ENCODE measurements at places on chromosomes 6 and 20.

DNA sequence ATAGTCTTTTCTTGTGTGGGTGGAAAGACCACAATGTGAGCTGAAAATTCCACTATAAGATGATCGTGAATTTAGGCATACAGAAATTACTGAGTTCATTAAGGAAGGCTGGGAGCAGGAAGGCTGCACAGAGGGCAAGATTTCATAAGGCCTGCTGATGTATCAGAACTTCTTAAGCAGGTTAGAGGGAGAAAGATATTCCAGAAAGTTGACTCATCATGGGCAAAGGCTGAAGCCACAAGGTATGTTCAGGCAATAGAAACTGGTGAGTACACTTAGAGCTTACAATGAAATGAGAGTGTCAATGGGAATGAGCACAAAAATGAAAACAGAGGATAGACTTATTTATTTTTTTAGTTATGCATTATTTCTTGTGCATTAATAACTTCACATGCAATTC is 618.6 kb downstream of the CBLN4 start:
- DNase-seq, result no peak

DNA sequence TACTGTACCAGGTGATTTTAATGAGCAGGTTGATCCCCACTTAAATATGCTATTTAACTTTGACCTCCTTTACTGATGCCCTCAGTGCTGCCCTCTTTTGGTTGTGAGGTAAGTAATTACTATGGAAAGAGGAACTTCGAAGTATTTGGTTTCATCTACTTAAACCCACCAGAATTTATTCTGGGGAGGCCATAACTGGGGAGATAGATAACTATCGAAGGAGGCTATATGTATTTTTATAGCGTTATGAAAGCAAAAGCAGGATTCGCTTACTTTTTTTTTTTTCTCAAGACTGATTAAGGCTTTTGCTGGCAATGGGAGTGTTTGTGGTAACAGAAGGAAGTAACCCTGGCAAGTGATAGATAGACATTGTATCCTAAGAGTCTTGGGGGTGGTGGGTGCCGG is 168.9 kb upstream of the CENPW start:
- peak; percentile 48 for DNase-seq

DNA sequence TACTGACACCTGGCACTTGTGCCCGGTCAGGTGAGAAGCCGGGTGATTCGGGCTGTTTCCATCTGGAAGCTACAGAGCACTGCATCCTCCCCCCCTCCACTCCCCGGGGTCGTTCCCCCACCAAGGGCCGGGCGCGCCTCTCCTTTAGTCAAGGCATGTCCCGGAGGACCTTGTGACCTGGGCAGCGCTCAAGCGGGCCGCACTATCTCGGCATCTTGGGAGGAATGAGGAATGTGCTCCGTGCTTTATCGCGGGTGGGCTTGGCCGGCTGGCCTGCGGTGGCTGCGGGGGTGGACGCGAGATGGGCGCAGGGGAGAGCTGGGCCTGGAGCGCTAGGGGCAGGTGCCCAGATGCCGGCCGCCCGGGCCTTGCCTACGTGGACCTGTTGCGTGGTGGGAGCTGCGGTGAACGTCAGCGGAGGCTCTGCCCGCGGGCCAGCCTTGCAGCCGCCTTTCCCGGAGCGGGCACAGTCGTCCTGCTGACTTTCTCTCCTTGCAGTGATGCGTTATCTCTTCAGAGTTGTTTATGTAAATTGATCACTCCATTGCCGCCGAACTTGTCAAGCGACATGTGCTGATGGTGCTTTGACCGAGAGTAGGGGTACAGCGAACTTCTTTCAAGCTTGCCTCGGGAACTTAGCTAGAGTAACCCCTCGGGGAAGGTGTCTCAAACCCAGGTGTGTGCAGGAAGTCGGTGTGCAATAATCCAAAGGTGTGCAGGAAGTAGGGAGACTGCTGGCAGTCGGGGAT is 1.1 kb downstream of the LRRC1 start:
- peak; percentile 47 for DNase-seq

DNA sequence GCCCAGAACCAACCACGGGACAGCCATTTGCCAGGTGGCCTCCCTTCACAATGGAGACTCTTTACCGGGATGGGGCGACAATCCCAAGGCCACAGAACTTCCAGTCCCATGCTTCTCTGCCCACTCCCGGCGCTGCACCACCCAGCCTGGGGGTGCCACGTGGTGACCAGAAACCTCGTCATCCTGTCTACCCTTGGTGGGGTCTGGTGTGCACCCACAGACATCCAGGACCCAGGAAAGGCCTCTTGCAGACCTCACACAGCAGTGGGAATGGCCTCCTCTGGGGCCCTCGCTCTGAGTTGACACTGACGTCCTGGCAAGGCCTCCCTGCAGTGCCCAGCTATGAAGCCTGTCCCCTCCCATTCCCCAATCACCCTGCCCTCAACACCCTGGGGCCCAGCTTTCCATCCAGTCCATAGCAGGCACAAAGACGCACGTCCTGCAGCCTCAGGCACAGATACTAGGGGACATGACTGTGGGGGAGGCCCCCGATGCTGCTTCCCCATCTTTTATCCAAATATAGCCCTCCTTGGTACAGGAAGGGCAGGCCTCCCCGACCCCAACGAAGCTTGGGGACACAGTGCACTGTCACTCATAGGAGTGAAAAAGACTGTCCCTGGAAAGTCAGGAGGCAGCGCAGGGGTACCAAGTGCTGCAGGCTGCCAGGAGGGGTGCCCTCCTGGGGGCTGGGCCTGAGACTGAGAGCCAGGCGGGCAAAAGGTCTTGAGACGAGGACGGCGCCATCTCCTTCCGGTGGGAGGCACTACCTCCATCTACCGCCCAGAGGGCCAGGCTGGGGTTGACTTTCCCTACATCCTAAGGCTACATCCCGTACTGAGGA is 7.2 kb downstream of the CST7 start:
- no peak for DNase-seq

DNA sequence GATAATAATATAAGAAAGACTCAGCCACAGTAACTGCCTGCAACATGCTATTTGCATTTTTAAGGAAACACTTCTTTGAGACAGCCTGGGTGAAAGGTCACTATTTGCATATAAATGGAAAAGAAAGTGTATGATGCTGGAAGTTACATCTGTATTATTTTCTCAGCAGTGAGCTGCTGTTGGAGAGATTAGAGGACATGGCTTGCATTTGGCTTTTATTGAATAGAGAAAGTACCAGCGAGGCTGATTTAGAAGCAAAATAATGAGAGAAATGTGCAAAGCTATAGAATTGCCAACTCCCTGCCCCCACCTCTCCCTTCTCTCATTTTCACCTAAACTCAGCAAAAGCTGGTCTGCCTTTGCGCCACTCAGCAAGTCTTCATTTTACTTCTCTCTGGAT is 12.7 kb downstream of the MYT1 start:
- peak; percentile 70 for DNase-seq

DNA sequence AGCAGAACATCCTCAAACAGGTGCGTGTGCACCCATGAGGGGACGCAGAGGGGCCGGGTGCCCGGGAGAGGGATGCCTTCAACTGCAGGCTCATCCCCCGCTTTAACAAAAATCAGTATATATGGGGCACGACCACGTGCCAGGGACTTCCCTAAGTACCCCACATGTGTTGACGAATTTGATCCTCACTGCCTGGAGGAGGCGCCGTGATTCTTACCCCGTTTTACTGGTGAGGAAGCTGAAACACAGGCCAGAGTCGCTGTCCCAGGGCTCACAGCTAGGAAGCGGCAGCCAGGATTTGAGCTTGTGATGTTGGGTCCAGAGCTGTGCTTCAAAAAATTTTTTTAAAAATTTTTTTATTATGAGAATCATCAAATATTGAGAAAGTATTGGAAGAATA is 44.8 kb downstream of the ITPR3 start:
- no peak for DNase-seq

DNA sequence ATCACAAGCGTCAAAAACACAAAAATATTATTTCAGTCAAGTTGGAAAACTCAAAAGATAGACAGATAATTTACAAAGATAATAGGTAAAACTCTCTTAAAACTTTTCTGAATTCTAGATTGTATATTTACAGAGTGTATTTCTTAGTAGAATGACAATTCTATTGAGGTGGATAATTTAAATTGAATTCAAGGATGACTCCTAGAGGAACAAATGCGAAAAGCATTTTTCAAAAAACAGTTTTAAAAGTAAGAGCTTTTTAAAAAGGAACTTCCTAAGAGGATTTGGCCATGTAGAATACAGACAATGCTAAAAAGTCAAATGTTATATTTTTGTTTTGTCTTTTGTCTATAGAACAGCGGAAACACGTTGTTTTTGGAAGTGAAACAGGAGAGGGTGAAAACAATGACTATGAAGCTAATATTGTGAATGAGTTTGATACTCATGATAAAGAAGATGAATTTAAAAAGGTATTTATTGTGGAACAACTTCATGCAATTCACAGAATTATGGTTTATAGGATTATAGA is 90.1 kb downstream of the DNAH8 start:
- DNase-seq, result no peak

DNA sequence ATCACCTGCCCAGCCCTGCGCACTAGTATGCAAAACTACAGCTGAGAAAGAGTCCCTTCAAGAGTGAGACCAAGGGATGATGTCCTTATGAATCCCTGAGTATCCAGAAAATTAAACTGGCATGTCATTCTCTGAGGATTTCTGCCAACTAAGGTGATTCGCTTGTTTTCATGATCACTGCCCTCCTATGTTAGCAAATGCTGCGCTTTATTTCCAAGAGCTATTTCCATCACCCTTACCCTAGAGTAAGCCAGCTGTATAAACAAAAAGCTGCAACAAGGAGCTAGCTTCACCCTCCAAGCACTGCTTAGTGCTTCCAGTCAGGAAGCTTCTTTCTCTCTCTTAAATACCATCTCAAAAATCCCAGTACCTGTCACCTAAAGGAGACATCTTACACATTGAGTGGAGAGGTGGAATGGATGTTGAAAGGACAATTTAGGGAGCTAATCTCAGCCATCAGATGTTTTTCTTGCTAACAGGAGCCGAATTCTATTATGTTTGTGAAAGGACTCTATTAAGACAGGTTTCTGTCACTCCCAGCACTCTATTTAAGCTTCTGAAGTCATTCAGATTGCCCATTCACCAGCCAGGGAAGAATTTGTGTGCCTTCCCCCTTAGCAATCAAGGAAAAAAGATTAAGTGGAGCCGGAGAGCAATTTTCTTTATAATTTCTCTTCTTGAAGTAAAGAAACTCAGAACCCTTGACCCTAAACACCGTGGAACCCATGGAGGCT is 322.2 kb downstream of the NRN1 start:
- DNase-seq, result no peak

- DNase-seq, result no peak
Measured at GRCh38 chr6:170192905-170193304, 98.0 kb downstream of the DLL1 start.

DNA sequence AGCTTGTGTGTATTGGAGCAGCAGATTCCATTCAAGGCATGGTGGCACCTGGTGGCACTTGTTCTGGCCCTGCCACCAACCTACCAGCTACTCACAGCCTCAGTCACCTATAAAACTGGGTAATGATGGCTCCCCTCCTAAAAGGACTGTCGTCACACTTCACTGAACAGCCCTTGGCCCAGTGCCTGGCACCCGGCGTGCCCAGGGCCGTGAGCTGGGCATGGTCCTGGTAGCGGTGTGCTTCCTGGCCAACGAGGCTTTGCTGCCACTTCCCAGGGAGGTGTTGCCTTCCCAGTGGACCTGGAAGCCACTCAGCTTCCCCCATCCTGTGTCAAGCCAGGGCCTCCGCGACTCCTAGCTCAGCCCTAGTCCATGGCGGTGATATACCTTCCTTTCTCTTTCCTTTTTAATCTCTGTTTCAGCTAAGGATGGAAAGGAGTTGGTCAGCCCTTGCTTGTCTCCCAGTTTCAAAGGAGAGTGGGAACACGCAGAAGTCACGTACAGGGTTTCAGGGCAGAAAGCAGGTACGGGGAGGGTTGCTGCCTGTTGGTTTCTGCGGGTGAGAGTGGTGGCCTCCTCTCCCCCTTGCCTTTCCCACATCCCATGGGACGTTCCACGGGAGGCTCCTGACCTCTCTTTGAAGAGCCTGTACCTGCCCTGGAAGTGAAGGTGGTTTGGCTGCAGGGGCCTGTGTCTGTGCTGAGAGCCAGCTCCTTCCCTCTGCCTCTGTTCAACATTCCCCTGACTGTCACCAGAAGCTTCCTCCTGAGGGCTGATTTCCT is 25.5 kb downstream of the ENTPD6 start:
- DNase-seq, result no peak

DNA sequence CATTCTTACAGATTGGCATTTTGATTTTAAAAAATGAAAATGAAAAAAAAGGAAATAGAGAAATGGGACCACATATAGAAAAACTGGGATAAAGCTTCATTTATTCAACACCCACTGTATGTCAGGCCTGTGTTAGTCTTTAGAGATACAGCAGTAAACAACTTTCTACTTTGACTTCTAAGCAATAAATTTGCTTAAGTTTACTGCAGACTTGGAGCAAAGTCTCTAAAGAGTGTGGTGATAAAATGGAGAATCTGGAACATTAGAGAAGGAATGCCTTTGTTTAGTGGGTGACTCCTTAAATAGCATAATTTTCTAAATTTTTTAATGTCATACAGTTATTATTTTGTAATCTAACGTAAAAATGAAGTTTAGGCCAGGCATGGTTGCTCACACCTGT is 80.7 kb upstream of the CNKSR3 start:
- DNase-seq, result no peak

GRCh38 chr6:170294813-170295509 is 4.1 kb upstream of the DLL1 start:
- no peak for DNase-seq

- no peak for DNase-seq
Measured at GRCh38 chr6:161882196-161882765, 608.4 kb upstream of the AGPAT4 start.

GRCh38 chr6:34155471-34156300 is 9.8 kb upstream of the GRM4 start:
- DNase-seq, result no peak

DNA sequence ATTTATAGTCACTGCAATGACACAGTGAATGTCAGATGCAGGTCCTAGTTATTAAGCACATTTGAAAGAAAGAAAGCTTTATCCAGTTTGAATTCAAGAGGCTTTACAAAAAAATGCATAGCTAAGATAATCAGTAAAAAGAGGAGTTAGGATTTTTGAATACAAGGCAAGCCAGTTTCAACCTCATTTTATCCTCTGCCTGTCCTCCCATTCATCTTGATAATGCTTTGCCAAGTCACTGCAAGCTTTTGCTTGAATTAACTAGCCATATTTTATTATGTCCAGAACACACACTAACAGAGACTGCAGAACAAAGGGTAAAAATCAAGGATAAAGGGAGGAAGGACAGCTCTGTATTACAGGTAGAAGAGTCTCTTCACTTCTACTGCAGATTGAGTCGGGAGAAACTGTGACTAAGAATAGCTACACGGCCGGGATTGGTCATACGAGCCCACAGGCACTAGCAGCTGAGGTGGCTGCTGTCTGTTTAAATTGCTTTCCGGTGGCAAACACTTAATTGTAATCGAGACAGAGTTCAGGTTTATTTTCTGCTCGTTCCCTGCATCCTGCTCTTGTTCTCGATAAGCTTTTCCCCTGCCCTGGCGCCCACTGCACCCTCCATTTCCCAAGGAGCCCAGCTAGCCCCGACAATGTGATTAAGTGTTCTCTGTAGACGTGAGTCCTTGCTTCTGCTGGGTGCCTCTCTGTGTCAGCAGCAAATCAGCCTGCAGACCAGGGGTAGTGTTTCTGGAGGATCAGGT is 30.5 kb upstream of the AKAP12 start:
- peak; percentile 60 for DNase-seq
